ENCODE measurements at places on chromosomes 3 and 15.
A peak's percentile ranks its signal among the peaks of the same experiment; 100 is the strongest.

DNA sequence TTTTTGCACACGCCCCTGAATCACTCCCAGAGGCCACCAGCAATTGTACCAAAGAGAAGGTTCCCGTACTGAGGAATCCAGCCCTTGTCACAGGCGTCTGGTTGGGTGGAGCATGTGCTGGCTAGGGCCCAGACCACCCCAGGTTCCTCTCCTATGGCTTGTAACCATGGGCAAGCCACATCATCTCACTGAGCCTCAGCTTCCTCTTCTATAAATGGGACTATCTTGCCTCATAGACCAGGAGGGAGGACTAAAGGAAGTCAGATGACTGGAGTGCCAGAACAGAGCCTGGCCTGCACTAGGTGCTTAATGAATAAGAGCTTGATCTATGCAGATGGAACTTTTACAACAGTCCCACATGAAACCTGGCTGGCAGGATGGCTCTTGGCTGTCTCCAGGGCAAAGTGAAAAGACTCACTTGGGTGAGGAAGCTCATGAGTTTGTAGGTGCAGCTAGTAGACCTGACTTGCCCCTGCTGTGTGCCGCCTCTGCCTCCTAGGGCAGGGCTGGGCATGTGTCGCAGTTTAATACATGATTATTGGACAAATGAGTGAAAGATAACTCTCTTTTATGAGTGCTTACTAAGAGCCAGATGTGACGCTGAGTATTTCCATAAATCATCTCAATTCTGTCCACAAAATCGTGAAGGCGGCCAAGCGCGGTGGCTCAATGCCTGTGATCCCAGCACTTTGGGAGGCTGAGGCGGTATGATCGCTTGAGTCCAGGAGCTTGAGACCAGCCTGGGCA is 29.3 kb downstream of the CTSH start:
- no peak for DNase-seq

GRCh38 chr15:76184650-76185035 is 124.9 kb downstream of the TMEM266 start:
- DNase-seq = no peak

- DNase-seq = no peak
Observed at GRCh38 chr15:45489690-45490238, 32.8 kb downstream of the SLC30A4 start.

DNA sequence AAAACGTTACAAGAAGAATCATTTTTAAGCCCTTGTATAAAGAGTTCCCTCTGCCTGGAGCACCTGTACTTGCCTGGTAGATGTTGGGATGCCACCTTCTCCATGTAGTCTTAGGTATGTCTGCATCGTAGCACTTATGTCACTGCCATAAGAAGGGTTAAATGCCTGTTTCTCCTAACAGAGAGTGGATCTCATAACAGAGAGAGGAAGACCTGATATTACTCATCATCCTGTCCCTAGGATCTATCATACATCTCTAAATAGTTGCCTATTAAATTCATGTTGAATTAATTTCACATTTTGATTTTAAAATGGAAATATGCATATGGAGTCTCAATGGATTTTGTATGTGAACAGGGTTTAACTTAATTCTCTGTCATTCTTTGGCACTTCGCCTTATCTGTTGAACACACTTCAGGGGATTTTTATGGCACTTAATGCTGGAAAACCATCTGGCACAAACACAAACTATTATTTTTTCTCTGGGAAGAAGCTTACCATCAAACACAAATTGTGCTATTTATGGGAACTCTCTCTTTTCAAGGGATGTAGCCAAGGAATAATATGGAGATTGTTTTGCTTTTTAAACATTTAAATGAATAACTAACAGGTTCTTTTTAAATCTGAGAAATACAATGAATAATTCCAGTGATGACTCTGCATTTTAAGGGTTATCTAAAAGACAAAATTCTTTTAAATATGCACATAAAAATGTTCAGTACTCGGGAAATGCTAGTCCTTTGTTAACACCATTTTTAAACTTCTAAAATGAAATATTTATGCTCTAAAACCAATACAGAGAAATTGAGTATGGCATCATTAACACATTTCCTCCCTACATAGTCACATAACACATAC is 230.7 kb downstream of the ZNF385D start:
- DNase-seq = no peak

DNA sequence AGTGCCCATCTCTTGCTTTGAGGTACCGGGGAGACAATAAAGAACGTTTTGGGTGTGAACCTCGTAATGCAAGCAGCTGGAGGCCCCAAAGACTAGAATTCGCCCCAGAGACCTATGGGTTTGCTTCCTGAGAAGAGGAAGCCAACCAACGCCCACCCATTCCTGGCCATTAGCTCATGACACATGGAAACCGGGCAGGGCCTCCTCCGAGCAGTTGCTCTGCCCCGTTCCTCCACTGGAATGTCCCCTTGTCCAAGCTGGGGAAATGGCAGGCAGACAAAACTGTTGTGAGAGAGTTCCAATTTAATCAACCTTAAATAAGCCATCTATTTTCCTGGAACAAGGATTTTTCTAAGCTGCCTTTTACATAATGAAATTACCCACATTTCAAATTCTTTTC is 250.9 kb upstream of the IGF1R start:
- DNase-seq = no peak

- no peak for DNase-seq
Observed at GRCh38 chr3:124939661-124940060, 5.1 kb upstream of the MUC13 start.

DNA sequence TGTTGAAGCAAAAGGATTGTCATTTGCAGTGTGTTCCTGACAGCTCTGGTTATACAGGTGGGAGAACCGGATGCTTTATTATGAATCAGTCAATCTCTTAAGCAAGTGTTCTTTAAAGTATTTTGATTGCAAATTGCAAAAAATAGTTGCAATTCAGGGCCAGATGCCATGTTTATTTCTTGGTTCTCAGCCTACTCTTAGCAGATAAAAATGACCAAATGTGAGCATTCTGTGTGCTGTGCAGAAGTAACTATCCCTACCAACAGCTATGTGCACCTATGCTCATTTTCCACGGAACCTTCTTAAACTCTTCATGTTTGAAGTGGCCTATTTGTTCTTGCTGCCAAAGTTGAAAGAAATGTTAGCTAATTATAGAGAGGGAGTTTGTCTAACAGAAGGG is 262.3 kb upstream of the RASGRP1 start:
- DNase-seq = no peak

- no peak for DNase-seq
Observed at GRCh38 chr3:139676108-139676507, 1.7 kb downstream of the NMNAT3 start.

DNA sequence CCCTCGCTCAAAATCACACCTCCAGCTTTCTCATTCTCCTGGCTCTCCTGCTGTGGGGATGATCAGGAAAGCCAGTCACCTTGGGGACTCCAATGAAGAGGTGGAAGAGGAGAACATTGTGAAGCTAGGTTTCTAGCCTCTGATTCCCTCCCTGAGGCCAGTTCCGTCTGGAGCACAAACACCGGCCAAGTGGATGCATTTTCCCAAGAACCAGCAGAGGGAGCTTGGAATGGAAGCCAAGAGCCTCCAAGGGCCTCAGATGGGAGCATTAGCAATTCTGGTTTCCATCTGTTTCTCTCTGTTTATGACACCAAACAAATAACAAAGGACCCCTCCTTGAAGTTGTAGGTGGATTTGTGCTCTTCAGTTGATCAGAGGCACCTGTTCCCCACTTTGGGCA is 40.6 kb upstream of the NMNAT3 start:
- DNase-seq = no peak

GRCh38 chr3:110755345-110755744 is 316.3 kb upstream of the NECTIN3 start:
- DNase-seq = no peak

GRCh38 chr15:38536201-38536676 is 28.4 kb downstream of the RASGRP1 start:
- peak; percentile 50 for DNase-seq

Measured in C1 segment of cervical spinal cord (tissue), 14 donors.